ENCODE measurements at places on chromosomes 3 and 15. TPM values are rescaled to one million over a fixed set of nuclear protein-coding genes. Genes with fewer than 3 reads are reported as not detected.

AP3B2 gene
- not detected for polyA plus RNA-seq

COL7A1 gene
- polyA plus RNA-seq: 3.0 TPM

BMF gene
- 4.8 TPM for polyA plus RNA-seq

MAN2A2 gene
- 3.7 TPM for polyA plus RNA-seq

CPN2 gene
- not detected for polyA plus RNA-seq

HHLA2 gene
- 97.8 TPM for polyA plus RNA-seq
